ENCODE measurements at places on chromosomes 2 and 18.

- DNase-seq: no peak
Observed at GRCh38 chr2:18214936-18215335, 336.5 kb downstream of the KCNS3 start.

DNA sequence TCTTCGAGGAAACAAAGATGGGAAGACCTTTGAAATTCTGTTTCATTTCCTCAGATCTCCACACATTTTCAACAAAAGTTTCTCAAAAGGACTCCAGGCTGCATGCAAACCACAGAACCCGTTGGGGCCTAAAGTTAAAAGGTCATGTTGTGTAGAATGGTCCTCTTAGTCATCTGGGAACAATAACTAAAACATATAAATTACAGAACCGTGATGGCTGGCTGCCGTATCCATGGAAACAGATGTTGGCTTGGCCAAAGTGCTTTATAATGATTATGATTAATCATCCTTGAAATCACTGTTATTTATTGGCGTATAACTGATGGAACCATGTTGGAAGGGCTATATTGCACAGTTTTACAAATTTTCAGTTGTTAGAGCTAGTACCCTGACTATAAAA lies 182.8 kb upstream of the CRIM1 start:
- no peak for DNase-seq

DNA sequence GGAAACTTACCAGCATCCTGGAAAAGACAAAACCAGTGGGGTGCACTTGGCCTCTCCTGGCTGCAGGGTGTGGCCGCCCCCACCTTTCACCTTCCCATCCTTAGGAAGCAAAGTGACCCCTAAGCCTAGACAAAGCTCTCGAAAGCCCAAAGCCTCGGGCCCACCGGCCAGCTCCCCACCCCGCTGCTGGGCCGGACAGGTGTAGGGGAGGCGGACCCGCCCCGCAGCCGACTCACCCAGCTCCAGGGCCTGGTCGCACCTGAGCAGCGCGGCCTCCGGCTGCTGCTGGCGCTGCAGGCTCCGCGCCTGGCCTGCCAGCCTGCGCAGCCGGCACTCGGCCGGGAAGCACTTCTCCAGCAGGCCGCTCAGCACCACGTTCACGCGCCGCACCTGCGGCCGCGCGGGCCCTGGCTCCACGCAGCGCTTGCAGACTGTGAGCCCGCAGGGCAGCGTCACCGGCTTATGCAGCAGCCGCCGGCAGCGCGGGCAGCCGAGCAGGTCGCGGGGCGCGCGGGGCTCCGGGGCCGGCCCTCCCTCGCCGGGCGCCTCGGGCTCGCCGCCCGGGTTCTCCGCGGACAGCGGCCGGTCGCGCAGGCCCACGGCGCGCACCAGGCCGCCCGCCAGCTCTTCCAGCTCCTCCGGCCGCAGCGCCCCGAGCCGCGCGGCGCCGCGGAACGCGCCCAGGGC lies 979 bp downstream of the LONRF2 start:
- DNase-seq: no peak

GRCh38 chr2:15117409-15118050 lies 443.6 kb downstream of the NBAS start:
- no peak for DNase-seq
